ENCODE measurements at places on chromosomes 4 and X.
A peak's percentile ranks its signal among the peaks of the same experiment; 100 is the strongest.

GRCh38 chr4:158229768-158230167, 19.5 kb downstream of the TMEM144 start:
- no peak for DNase-seq

- peak; percentile 74 for DNase-seq
Observed at GRCh38 chr4:153634738-153635353, 49.2 kb upstream of the TLR2 start.

DNA sequence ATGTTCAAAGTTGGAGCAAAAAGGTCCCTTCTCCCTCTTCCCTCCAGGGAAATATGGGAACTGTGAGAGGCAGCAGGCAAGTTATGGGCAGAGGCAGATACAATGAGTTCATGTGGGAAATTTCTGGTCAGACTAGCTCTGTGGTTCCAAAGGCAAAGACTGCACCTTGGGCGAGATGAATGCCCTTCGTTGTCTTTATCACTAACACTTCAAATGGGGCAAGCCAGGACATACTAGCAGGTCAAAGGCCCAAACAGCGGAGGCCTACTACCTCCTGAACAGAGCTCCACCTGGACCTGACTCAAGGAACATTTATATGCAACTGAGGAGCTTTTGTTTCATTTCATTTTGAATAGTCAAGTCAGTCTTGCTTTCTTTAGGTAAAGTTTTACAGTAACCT, 29.0 kb downstream of the SRPX2 start:
- no peak for DNase-seq

DNA sequence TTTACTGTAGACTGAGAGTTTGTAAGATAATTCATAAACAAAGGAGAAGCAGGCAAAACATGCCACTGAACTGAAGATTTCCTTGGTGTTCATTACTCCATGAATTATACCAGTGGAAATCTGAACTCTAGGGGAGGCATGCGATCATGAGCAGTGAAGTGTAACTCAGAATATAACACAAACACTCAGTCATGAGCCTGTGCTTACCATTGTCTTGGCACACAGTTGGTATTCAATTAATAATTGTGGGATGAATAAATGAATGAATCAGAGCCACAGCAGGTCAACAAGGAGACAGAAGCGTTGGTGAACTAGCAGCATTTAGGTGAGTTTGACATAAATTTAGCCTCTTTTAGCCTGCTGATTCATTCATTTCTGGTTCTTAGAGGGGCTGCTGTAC, 263.5 kb upstream of the DKK2 start:
- DNase-seq = no peak

GRCh38 chrX:12788645-12789044, 2.6 kb upstream of the PRPS2 start:
- no peak for DNase-seq

GRCh38 chr4:102789317-102789717, 28.5 kb upstream of the MANBA start:
- DNase-seq = peak; percentile 21

DNA sequence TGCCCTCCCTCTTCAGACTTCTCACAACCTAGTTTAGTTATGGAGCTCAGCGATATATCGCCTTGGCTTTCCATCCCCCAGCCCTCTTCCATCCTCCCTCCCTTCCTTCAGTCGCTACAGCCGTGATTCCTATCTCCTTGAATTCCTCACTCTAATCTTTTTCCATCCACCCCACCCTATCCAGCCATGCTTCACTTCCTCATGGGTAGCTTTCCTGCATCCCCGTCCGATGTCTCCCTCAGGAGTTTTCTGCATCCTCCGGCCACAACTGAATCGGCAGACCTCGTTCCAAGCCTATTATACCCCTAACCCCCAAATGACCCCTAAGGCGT, 456 bp downstream of the SNX12 start:
- no peak for DNase-seq

DNA sequence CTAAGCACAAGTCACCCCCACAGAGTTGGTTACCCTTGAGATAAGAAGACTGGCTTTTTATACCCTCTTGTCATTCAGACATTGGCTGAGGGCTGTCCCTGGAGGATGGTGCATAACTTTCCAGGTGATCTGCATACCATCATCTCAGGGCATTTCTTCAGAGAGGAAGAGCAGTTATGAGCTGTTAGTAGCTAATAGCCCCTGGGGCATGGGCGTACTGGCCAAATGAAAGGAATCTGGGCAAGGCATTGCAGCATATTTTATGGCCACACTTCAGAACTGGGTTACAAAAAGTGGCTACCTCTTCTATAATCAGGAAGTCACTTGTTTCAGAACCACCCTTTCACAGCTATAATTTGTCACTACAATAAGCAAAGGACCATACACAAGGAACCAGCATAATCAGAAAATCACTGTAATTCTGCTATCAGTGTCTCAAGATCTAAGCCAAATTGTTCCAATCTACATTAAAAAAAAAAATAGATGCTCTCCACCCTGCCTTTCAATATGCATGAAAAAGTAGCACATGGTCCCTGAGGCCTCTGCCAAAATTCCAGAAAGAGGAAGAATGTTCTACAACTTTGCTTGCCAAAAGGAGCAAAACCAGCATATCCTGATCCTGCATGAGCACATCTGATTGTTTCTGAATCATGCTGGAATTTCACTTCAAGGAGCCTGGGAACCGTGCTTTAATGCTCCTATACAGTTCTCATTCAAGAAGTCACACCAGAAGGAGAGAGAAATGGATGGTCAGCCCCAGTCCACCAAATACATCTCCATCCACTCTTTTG, 92.0 kb downstream of the TMEM144 start:
- DNase-seq = no peak
